ENCODE measurements at places on chromosomes 16 and 17.

GRCh38 chr17:34140006-34140405, 115.1 kb upstream of the CCL2 start:
- no peak for DNase-seq

DNA sequence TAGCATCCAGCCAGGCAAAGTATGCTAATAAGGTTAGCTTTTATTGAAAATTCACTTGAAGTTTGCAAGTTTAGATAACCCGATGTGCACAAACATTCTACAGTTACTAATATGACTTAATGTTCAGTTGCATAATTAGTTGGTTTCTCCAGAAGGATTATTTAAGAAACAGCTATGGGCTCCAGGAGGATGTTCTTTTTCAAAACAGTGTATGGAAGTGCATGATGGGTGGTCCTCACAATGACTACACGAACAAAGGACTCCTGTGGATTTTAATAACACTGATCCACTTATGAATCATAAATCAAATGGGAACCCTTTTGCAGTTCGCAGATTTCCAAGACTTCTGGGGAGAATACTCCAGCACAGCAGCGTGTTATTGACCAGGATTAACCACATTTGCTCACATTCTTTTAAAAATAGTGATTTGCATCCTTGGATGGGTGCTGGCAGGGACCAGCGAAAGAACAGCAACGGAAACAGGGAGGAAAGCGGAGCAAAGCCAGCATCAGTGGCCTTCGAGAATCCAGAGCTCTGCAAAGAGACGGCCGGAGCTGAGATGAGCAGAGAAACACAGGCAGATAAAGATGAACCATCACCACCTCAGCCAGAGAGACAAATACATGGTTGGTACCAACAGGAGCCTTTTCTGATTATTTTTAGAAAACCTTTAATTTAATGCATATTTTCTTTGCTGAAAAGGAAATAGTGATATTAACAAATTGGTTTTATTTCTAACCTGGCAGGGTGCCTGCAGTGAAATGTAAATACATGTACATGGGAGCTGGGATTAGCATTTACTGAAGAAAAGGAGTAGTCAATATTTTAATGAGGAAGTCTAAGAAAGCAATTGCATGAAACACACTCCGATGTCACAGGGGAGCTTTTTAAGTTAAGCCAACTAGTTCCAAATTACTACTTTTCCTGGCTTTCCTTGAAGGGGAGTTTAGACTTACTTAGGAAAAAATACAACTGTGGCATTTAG, 623.2 kb upstream of the ZFHX3 start:
- no peak for DNase-seq

DNA sequence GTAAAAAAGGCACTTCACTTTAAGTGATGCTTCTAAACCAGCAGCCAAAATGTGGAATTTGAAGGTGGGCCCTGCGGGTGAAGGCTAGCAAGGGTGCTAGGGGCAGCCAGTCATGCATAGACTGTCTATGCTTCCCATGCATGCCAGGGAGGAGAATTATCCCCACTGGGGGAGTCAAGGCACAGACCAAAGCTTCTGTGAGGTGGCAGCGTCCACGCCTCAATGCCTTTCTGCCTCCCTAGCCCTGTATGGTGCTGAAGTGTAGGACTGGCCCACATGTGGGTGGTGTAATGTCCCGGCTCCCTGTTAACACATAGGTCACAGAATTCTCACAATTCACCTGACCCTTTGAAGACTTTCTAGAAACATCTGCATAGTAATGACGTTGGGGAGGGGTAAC, 1.9 kb downstream of the HS3ST2 start:
- DNase-seq = no peak

- DNase-seq = no peak
Observed at GRCh38 chr17:45391918-45392317, 40.8 kb downstream of the ARHGAP27 start.

DNA sequence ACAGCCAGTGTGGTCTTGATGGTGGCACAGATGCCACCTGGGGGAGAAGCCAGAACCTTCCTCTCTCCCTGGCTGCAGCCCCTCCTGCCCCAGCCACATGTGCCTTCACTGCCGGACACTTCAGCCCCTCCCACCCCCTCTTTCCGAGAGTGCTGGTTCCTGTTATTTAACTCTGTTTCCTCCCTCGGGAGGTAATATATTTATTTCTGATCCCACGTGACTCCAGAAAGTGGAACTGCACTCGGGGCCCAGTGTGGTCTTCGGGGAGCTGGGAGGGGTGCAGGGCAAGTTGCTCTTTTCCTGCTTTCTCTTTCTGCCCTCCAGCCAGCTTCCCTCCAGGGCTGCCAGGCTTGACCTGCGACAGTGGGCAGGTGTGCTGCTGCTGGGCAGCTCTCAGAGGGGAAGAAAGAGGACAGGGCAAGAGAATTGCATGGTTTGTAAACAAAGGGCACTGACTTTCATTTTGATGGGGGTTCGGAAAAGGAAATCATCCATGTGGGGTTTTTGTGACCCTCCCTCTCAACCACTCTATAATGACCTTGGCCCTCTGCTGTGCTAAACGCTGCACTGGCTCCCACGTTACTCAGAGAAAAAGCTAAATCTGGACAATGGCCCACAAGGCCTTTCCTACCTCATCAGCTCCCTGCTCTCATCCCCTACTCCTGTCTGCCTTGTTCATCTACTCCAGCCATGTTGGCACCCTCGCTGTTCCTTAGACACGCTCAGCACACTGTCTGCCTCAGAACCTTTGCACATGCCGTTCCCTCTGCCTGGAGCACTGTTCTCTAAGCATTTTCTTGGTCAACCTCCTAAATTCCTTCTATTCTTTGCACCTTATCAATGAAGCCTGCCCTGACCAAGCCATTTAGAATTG, 8.2 kb upstream of the CIITA start:
- DNase-seq = no peak

- no peak for DNase-seq
Observed at GRCh38 chr17:69348429-69348828, 21.5 kb upstream of the ABCA5 start.

GRCh38 chr17:57629886-57630285, 115.2 kb downstream of the CCDC182 start:
- no peak for DNase-seq

- no peak for DNase-seq
Observed at GRCh38 chr16:77219437-77219836, 20.2 kb downstream of the SYCE1L start.

DNA sequence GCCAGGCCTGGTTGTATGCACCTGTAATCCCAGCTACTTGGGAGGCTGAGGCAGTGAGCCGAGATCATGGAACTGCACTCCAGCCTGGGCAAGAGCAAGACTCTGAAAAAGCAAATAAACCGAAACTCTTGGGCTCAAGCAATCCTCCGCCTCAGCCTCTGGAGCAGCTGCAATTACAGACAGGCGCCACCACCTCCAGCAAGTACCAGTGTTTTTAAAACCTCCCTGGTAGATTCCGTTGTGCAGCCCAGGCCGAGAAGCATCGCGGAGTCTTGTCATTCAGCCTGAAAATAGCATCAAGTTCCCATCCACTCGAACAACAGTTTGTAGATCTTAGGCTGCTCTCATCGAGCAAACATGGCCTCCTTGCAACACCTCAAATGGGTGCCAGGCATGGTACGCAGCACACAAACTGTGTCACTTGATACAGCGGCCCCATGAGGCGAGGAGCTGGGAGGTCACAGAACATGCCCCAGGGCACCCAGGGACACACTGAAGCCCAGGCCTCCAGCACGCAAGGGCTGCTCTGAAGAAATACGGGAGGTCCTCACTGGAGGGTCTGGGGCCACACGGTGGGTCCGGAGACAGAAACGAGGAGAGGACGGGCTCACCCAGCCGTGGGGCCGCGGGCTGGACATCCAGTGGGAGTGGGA, 18.1 kb downstream of the TMC6 start:
- no peak for DNase-seq

DNA sequence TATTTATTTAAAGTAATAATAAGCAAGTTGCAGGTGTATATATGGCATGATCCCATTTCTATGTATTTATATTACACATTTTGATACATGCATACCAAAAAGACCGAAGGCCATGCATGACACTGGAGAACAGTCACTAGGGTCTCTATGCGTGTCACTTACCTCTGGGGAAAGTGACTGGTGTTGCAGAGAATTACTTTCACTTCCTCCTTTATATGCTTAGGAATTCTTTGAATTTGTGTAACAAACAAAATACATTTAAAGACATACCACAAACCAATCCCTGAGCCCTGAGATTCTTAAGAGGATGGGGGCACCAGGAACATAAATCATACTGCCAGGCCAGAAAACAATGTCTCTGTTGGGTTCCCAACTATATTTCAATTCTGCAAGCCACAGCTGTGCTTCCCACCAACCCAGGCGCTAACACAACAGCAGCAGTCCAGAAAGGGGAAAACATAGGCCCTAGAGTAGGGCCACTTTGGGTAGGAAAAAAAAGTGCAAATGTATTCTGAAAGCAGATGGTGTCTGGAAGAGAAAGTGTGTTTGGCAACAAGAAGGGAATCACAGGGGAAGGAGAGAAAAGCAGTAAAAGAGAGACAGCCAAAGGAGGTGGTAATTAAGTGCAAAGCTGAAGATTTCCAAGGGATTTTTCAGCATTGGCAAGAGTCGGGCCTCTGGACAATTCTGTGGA, 24.5 kb upstream of the HYDIN start:
- no peak for DNase-seq

- no peak for DNase-seq
Observed at GRCh38 chr16:79229361-79229760, 371.2 kb downstream of the MAF start.

DNA sequence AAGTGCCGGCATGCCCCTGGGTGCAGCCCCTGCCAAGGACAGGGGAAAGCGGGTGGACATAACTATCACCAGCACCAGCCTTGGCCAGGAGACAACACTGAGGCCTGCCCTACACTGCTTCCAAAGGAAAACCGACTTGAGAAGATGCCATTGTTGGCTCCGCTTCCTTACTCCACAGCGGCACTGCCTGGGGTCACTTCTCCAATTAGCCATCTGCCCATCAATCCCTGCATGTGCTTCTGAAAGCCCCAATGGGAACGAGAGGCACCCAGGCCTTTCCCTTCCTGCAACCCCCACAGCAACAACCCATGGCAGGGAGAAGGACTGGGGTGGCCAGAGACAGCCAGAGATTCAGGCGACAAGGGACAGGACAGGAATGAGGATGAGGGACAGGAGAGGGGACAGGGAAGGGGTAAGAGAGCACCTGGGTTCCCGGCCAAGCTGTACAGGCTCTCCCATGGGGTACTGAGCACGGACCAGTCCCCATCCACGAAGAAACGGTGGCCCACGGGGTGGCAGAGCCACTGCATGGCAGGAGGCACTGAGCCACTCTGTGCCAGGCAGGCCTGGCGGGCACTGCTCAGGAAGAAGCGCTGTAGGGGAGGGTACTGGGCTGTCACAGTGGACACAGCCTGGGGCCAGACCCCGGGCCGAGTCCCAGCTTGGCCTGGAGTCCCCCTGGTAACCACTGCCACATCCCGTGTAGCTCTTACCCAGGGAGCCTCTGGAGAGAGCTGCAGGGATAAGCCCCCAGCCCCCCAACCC, 21.2 kb downstream of the SREBF1 start:
- DNase-seq = no peak

DNA sequence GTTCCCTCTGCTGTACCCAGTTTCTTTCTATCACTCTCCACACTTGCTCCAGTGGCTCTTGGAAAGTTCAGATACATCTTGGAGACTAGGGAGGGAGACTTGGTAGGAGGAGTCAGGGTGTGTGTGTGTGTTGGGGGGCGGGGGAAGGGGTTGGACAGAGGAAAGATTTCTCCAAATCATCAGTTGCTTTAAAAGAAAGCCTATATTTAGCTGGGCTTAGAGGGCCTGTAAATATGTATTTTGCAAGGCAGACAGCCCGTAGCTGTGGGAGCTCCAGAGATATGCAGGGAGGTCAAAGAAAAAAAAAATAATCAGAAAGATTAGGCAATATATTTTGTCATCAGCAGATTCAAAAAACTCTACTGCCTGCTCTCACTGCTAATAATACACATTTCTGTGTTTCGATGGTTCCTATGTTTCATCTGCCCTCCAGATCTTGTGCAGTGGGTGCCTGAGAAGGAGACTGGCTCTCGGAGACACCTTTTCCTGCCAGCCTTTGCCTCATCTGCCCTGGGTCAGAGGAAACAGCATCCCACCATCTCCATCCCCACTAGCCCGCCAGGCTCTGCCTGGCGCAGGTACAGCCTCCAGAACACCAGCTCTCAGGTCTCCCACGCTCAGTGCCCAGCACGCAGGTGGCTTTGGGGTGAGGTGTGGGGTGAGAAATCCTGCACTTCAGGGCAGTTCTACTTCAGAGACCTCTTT, 4.8 kb upstream of the PPP1R9B start:
- DNase-seq = peak; percentile 39

DNA sequence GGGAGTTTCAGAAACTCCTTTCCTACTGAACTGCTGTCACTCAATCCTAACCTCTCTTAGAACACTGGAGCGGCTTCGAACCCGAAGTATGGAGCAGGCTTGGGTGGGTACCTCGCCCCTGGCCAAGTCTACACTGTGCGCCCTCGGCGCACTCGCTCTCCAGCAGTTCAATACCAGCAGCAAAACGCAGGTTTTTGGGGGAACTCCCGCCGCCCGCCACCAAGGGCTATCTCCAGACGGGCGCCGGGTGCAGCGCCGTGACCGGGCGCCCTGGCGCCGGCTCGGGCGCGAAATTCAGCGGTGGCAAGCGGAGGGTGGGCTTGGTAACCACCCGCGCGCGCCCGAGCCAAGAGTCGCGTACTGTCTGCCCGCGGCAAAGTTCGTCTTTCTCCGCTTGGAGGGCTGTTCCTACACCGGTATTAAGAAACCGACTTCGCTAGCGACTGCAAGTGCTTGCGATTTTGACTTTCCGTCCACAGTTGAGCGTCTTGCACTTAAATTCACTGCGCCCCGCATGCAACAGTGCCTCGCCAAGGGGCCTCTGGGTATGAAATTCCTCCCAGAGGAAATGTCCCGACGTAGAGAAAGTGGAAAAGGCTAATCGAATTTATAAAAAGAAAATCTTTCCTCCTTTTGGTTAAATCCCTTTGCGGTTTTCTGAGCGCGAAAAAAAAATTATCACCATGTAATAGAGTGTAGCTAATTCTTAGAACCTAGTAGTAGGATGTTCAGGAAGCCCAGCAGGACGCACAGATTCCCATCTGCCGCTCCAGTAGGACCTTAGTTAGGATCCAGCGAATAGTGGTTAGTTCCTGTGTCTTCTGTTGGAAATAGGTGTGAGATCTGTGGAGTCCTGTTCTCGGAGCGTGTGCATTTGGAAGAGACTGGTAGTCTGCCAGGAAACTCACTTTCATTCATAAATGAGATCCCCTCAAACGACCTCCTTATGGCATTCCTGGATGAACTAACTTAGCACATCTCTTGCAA, 5.0 kb upstream of the SALL1 start:
- DNase-seq = no peak

- DNase-seq = peak; percentile 28
Observed at GRCh38 chr17:49576088-49576916, 631 bp downstream of the NXPH3 start.

DNA sequence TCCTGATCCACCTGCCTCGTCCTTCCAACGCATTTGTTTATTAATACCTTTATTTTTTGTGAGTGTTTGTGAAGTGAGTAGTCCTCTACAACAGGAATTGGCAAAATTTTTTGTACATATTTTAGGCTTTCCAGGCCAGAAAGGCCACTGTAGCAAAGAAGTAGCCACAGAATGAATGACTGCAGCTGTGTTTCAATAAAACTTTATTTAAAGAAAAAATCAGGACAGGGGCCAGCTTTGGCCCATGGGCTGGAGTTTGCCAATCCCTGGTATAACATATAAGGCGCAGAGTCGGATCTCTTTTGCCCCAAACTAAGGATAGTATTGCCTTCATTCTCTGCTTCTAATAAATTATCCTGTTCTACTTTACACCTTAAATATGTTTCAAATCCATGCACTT, 198.0 kb upstream of the COX10 start:
- DNase-seq = no peak

- DNase-seq = no peak
Observed at GRCh38 chr17:6079155-6079888, 9.1 kb downstream of the WSCD1 start.
